Small intestine (tissue), 16 donors: ENCODE measurements at places on chromosomes 5 and 9. TPM values are rescaled to one million over a fixed set of nuclear protein-coding genes. Genes with fewer than 3 reads are reported as not detected.
A peak's percentile ranks its signal among the peaks of the same experiment; 100 is the strongest.

GRCh38 chr5:131786036-131786435 is 10.8 kb downstream of the FNIP1 start:
- no peak overlapping the region for H3K27ac ChIP-seq
- DNase-seq: no peak
- no peaks in the 10 kb centered on the region for H3K4me1 ChIP-seq
- H3K4me3 ChIP-seq: no peak overlapping the region
- H3K36me3 ChIP-seq: no peaks in the 10 kb centered on the region

- H3K4me3 ChIP-seq: no peak overlapping the region
- H3K27ac ChIP-seq: no peak overlapping the region
- H3K36me3 ChIP-seq: no peaks in the 10 kb centered on the region
- no peaks in the 10 kb centered on the region for H3K27me3 ChIP-seq
- no peaks in the 10 kb centered on the region for H3K4me1 ChIP-seq
- no peak for DNase-seq
Measured at GRCh38 chr9:131038256-131039128, 29.5 kb downstream of the LAMC3 start.

DNA sequence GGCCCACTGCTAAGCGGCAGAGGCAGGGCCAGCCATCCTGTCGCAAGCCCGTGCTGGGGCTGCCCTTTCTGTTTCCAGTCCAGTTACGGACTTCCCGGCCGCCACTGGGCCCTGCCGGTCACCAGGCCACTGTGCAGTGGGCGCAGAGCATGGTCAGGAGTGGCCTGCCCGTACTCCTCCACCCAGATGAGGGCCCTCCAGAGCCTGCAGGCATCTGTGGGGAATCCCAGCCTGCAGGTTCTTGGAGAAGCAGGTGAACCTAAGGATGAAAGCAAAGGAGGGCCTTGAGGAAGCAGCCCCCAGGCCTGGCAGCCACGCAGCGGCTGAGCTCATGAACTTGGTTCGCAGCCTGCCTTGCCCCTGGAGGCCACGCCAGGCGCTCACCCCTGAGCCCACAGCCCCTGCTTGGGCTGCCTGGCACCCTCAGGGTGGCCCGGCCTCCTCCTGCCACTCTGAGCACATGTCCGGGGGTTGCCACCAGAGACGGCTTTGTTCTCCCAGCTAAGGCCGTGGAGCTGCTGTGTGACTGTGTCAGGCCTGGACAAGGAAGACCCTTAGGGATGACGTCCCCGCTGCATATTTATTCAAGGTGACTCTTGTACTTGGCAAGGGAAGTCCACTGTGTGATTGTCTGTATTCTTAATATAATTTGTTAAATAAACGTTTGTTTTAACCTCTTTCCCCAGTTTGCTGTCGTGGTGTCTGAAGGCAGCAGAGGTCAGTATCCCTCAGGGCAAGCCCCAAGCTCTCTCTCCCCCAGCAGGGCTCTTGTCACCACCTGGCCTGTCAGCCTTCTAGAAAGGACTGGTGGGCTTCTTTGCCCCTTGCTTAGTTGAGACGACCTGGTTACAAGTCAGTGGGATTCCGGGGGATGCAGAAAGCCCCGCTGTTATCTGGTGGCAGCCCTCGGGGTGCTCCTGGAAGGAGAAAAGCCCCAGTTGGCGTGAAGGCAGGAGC is 107.1 kb upstream of the LMX1B start:
- H3K4me3 ChIP-seq: no peak overlapping the region
- no peak for DNase-seq
- no peaks in the 10 kb centered on the region for H3K36me3 ChIP-seq
- H3K27ac ChIP-seq: no peak overlapping the region

DNA sequence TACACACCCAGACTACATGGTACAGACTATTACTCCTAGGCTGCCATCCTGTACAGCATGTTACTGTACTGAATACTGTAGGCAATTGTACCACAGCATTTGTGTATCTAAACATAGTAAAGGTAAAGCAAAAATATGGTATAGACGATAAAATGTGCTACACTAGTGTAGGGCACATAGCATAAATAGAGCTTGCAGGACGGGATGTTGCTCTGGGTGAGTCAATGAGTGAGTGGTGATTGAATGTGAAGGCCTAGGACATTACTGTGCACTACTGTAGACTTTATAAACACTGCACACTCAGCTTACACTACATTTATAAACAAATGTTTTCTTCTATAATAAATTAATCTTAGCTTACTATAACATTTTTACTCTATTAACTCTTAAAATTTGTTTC is 25.6 kb downstream of the ANKRD55 start:
- H3K36me3 ChIP-seq: no peaks in the 10 kb centered on the region
- no peak for DNase-seq
- no peaks in the 10 kb centered on the region for H3K4me1 ChIP-seq
- H3K27ac ChIP-seq: no peak overlapping the region

GRCh38 chr9:92635760-92636159 is 34.2 kb downstream of the IPPK start:
- no peaks in the 10 kb centered on the region for H3K4me1 ChIP-seq
- H3K36me3 ChIP-seq: peaks cover 18% of the 10 kb centered on the region
- no peak for DNase-seq
- no peaks in the 10 kb centered on the region for H3K27me3 ChIP-seq

GRCh38 chr5:4233671-4234070 is 638.0 kb downstream of the IRX1 start:
- H3K27ac ChIP-seq: no peak overlapping the region
- no peaks in the 10 kb centered on the region for H3K36me3 ChIP-seq
- H3K27me3 ChIP-seq: no peaks in the 10 kb centered on the region
- H3K4me3 ChIP-seq: no peak overlapping the region

The PDE8B gene
- polyA plus RNA-seq: 0.22 TPM

The SIGMAR1 gene
- polyA plus RNA-seq: 49.7 TPM

The RFESD gene
- 0.27 TPM for polyA plus RNA-seq

- DNase-seq: peak; percentile 86
- H3K27ac ChIP-seq: peak overlapping the region; percentile 96
- peak overlapping the region; percentile 48 for H3K4me3 ChIP-seq
Measured at GRCh38 chr9:96875461-96876142, 21.3 kb upstream of the ZNF782 start.

GRCh38 chr9:96459268-96460007 is 9.5 kb downstream of the HABP4 start:
- DNase-seq: no peak
- H3K4me3 ChIP-seq: no peak overlapping the region
- H3K27me3 ChIP-seq: no peaks in the 10 kb centered on the region
- H3K27ac ChIP-seq: no peak overlapping the region

DNA sequence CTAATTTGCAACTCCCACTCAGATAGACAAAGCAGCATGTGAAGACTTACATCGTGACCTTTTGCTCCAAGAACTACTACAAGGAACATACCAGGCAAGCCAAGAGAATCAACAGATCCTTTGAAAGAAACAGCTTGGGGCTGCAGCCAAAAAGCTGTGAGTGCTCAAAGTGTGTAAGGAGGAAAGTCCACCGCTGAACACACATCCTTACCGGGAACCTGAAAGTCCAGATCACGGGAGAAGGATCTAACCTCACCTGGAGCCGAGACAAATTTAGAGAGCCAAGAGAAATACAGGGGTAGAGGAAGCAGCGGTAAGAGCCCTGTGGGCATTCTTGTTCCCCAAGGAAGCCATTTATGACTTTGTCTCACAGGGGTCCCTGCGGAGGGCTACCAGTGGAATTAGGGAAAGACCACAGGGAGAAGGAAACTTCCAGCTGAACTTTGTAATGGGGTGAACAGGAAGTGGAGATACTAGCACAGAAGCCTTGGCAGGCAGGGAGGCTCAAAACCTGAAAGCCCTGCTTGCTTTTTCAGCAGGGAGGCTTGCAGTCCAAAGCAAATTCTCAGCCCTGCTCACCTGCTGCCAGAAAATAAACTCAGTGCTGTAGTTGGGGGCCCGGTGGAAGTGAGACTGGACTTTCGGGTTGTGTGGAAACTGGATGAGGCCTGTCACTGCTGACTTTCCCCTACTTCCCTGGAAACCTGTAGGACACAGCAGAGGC is 350.2 kb downstream of the DTWD2 start:
- no peaks in the 10 kb centered on the region for H3K27me3 ChIP-seq
- H3K27ac ChIP-seq: peak overlapping the region; percentile 85
- peak; percentile 79 for DNase-seq

The LCP2 gene
- 2.9 TPM for polyA plus RNA-seq

The SLC34A3 gene
- polyA plus RNA-seq: 0.89 TPM

DNA sequence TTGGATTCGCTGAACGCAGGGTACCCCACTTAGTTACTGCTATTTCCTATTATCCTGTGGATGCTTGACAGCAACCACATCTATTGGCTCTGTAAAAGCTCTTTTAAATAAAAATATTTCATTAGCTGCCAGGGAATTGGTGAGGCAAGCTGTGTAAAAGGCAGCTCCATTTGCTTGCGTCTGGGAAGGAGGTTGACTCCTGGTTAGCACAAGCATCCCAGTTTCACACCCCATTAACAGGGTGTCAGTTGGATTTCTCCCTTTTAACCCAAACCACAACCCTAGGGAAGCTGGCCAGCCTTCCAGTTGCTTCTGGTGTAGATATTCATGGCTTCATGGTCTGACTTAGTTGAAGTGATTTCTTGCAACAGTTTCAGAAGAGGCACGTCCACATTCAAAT is 151.0 kb downstream of the GPBP1 start:
- no peak overlapping the region for H3K27ac ChIP-seq
- H3K4me3 ChIP-seq: no peak overlapping the region
- no peaks in the 10 kb centered on the region for H3K36me3 ChIP-seq
- no peak for DNase-seq
- no peaks in the 10 kb centered on the region for H3K4me1 ChIP-seq

- no peaks in the 10 kb centered on the region for H3K36me3 ChIP-seq
- no peaks in the 10 kb centered on the region for H3K4me1 ChIP-seq
- H3K4me3 ChIP-seq: no peak overlapping the region
- no peak overlapping the region for H3K27ac ChIP-seq
- peaks cover 6% of the 10 kb centered on the region for H3K27me3 ChIP-seq
Measured at GRCh38 chr9:136273244-136273865, 27.7 kb upstream of the QSOX2 start.

The DOLPP1 gene
- 28.4 TPM for polyA plus RNA-seq

GRCh38 chr9:112285056-112285455 is 48.4 kb downstream of the PTBP3 start:
- no peaks in the 10 kb centered on the region for H3K27me3 ChIP-seq
- H3K36me3 ChIP-seq: peaks cover 21% of the 10 kb centered on the region
- no peak overlapping the region for H3K4me3 ChIP-seq
- peaks cover 5% of the 10 kb centered on the region for H3K4me1 ChIP-seq
- H3K27ac ChIP-seq: no peak overlapping the region

GRCh38 chr5:150044329-150044681 is 42.0 kb downstream of the CSF1R start:
- H3K4me1 ChIP-seq: peaks cover 6% of the 10 kb centered on the region
- H3K36me3 ChIP-seq: peaks cover 68% of the 10 kb centered on the region
- no peak overlapping the region for H3K4me3 ChIP-seq
- no peak overlapping the region for H3K27ac ChIP-seq
- no peaks in the 10 kb centered on the region for H3K27me3 ChIP-seq

The ZNF354B gene
- 5.6 TPM for polyA plus RNA-seq

DNA sequence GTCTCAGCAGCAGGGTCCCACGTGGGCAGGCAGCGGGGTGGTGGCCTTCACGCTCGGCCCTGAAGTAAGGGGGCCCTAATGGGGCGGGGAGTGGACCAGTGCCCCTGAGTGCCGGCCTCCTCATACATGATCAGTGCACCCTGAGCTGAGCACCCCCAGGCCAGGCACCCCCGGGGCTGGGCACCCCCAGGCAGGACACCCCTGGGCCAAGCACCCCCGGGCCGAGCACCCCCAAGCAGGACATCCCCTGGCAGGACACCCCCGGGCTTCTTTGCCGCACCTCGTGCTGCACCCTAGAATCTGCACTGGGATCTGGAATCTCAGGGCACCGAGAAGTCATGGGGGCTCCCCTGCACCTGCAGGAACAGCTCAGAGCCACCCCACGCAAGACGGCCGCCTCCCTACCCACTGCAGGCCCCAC is 51.4 kb downstream of the EXD3 start:
- no peaks in the 10 kb centered on the region for H3K27me3 ChIP-seq
- H3K4me3 ChIP-seq: no peak overlapping the region
- peaks cover 15% of the 10 kb centered on the region for H3K4me1 ChIP-seq
- peaks cover 68% of the 10 kb centered on the region for H3K36me3 ChIP-seq
- no peak for DNase-seq

DNA sequence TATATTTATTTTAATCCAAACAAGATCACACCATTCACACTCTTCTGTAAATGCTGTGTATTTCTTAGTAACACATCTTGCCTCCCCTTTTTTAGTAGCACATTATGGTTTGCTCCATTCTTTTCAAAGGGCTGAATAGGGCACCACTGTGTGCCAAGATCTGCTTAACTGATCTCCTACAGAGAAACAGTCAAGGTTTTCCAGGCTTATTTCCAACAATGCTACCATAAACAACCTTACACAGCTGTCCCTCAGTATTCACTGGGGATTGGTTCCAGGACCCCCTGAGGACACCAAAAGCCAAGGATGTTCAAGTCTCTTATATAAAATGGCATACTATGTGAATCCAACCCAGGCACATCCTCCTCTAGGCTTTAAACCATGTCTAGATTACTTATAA is 16.5 kb downstream of the GOLM1 start:
- no peaks in the 10 kb centered on the region for H3K27me3 ChIP-seq
- DNase-seq: no peak
- H3K4me3 ChIP-seq: no peak overlapping the region
- H3K4me1 ChIP-seq: no peaks in the 10 kb centered on the region
- no peak overlapping the region for H3K27ac ChIP-seq
- no peaks in the 10 kb centered on the region for H3K36me3 ChIP-seq

- no peaks in the 10 kb centered on the region for H3K4me1 ChIP-seq
- no peaks in the 10 kb centered on the region for H3K27me3 ChIP-seq
- no peak for DNase-seq
- no peaks in the 10 kb centered on the region for H3K36me3 ChIP-seq
- H3K4me3 ChIP-seq: no peak overlapping the region
Measured at GRCh38 chr9:134236001-134236421, 71.6 kb upstream of the RNU6ATAC start.

- H3K4me1 ChIP-seq: no peaks in the 10 kb centered on the region
Measured at GRCh38 chr5:10418654-10419345, 22.9 kb upstream of the ROPN1L start.

GRCh38 chr9:92147852-92148180 is 32.6 kb upstream of the SPTLC1 start:
- H3K4me1 ChIP-seq: no peaks in the 10 kb centered on the region
- no peaks in the 10 kb centered on the region for H3K36me3 ChIP-seq
- DNase-seq: no peak
- H3K27me3 ChIP-seq: peaks cover 3% of the 10 kb centered on the region

The MPDZ gene
- polyA plus RNA-seq: 5.5 TPM

GRCh38 chr9:463455-464171 is 248.9 kb downstream of the DOCK8 start:
- no peak overlapping the region for H3K4me3 ChIP-seq
- H3K36me3 ChIP-seq: no peaks in the 10 kb centered on the region
- H3K27me3 ChIP-seq: no peaks in the 10 kb centered on the region
- no peak for DNase-seq

The CCDC180 gene
- 1.5 TPM for polyA plus RNA-seq

DNA sequence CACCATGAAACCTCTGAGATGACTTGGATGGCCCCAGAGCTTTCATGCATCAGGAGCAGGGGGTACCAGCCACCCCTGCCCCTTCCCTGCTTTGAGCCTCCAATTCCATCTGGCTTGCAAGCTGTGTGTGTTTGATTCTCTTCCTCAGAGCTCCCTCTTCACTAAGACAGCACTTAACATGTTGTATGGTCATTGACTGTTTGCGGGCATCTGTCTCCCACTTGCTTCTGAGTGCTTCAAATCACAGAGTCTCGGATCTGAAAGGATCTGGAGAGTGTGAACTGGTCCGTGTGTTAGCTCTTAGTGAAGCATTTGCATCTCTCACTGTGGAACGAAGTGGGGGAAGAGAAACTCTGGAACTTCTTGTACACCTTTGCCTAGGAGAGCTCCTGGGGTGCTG is 7.1 kb upstream of the CPLX2 start:
- H3K27ac ChIP-seq: no peak overlapping the region
- H3K27me3 ChIP-seq: no peaks in the 10 kb centered on the region
- no peak overlapping the region for H3K4me3 ChIP-seq
- H3K36me3 ChIP-seq: no peaks in the 10 kb centered on the region
- DNase-seq: no peak
